ENCODE measurements at places on chromosomes 11 and 22. TPM values are rescaled to one million over a fixed set of nuclear protein-coding genes. Genes with fewer than 3 reads are reported as not detected.
A peak's percentile ranks its signal among the peaks of the same experiment; 100 is the strongest.

Gene POLR3H
- 25.0 TPM for total RNA-seq

Gene RABL2B
- 10.2 TPM for total RNA-seq

DNA sequence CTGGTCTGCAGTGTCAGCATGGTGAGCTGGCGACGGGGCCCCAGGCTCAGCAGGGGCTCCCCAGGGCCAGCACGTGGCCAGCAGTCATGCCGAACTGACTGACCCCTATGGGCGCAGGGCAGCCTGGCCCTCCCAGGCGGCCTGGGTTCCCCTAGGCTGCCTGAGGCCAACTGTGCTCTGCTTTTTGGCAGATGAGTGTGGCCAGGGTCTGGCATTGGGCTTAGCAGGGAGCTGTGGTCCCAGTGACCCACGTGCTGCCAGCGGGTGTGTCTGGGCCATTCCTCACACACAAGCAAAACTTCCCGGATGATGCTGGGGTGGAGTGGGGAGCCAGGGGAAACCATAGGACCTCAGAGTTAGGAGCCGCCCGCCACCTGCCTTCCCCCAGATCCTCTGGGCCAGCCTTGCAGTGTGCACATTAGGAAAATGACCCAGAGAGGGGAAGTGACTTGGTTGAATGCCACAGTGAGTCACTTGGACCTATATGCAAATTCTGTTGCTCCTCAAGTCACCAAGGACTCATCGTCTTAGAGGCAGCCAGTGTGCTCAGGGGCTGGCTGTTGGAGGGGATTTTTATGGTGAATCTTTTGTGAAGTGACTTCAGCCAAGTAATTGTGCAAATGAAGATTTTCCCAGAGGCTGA is 6.5 kb downstream of the ADORA2A start:
- DNase-seq: no peak

Gene OR52I2
- not detected for total RNA-seq

DNA sequence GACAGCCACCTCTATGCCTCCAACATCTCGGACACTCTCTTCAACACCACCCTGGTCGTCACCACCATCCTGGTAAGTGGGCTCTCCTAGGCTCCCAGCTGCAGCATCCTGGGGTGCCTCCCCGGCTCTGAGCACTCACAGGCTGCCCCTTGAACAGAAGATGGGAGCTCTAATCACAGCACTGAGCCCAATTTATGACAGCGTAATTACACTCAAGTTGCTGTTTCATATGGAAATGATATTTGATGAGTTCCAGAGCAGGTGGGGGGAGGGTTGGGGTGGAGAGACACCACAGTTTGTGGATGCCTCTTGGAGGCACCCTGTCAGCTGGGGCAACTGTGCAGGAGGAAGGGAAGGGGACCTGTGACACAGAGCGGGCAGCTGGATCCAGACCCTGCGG is 125.3 kb upstream of the TBCEL start:
- DNase-seq: no peak

Gene HPX
- total RNA-seq: 1.0 TPM

DNA sequence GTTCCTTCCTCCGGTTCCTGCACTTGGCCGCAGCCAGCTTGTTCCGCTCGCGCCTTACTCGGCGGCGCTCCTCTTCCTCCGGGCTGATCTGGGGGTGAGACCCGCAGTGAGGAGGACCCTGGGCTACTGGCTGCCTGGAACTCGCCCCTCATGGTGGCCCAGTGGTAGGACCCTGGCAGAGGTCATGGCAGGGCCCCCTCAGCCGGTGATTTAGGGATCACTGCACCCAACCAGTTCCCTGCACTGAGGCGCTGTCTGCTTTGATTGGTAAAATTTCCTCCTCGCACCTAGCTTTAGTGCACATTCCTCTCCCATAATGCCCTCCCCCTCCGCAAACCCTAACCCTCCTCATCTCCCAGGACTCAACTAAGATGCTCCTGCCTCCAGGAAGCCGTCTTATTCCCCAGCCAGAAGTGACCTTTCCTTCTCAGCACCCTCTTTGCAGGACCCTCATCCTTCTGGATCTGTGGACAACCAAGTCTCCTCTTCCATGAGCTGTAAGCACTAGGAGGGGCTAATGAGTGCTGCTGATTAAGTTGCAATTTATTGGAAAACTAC is 3.6 kb downstream of the CCDC85B start:
- DNase-seq: peak; percentile 73

Gene PLAAT2
- 0.47 TPM for total RNA-seq

Gene TEF
- 14.0 TPM for total RNA-seq

Gene APOL4
- 11.4 TPM for total RNA-seq

DNA sequence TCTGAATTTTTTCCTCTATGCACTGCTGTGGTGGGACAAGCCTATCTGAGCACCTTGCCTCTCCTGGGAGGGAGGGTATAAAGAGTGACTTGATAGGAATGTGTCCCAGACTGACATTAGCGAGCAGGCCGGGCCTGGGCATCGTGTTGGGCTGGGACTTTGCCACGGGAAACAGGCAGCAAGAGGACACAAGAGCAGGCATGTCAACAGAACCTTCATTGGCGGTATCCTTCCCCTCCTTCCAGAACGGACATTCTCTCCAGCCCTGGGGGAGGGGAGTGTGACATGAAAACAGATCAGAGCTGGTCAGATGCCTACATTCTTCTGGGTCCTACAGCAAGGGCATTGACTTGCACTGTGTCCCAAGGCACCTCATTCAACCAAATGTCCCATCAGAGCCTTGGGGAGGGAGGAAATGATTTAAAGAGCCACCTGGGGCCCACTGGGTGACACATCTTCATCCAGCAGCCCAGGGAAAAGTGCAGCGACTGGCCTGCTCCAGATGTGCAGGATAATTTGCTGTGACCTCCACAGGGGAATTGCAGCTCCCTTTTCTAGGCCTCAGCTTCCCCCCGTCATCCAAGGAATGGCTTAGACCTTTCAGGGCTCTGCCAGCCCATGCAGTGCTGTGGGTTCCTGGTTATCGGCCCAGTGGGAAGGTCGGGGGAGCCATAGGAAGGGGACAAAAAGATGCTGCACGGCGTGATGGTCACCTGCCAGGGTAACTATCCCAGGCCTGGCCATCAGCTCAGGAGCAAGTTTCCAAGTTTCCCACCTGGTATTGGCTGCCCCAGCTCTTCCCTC is 21.8 kb upstream of the UVRAG start:
- DNase-seq: no peak

- DNase-seq: peak; percentile 24
Observed at GRCh38 chr11:315051-315481, 1.2 kb downstream of the IFITM1 start.

Gene RASL10A
- total RNA-seq: 3.1 TPM

- DNase-seq: no peak
Observed at GRCh38 chr11:90391756-90392155, 168.9 kb upstream of the CHORDC1 start.

DNA sequence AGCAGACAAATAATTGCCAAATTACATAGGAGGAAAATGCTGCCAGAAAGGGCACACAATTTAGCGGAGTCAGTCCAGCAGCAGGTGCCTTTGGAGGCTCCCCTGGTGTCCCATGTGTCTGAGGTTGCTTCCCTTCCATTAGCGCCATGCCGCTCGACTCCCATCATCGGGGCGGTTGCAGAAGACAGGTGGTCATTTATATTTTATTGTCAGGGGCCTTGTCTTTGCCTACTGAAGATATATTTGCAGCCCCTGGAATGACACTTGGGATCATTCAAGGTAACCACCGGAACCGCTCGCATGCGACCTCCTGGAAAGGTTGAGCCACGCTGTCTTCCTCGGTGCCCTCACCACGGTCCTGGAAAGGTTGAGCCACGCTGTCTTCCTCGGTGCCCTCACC is 298.3 kb downstream of the TBC1D22A start:
- DNase-seq: no peak

- DNase-seq: no peak
Observed at GRCh38 chr11:34495724-34496377, 17.7 kb downstream of the ELF5 start.

Gene RDX
- total RNA-seq: 97.5 TPM

- no peak for DNase-seq
Observed at GRCh38 chr11:117793583-117793982, 3.4 kb downstream of the DSCAML1 start.

DNA sequence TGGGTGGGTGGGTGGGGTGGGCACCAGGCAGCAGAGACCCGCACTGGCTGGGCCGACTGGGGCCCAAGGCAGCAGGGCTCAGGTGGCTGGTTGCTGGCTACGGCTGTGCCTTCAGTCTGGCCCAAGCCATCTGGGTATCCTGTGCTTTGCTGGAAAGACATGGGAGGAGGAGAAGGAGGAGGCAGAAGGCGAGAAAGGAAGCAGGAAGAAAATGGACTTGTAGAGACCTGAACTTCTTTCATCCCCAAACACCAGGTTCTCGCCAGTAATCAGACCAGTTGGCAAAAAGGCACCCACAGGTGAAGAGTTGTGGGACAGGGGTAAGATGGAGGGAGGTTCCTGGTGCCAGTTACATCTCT is 78.8 kb downstream of the IGLL1 start:
- no peak for DNase-seq

DNA sequence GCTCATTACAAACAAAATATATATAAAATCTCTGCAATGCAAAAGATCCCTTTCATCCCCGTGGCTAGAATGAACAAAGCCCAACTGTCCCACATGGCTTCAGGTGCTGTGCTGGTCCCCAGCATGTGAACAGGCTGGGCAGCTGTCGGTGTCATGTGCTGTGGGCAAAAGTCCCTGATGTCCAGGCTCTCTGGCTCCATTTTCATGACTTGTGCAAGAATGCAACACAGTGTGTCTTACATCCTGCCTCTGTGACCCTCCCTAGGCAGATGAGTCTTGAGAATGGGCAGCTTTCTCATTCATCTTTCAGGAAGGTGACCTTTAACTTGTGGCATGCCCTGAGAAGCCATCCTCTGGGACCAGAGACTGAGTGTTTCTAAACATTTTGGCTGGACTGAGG is 14.5 kb downstream of the GUCD1 start:
- no peak for DNase-seq

DNA sequence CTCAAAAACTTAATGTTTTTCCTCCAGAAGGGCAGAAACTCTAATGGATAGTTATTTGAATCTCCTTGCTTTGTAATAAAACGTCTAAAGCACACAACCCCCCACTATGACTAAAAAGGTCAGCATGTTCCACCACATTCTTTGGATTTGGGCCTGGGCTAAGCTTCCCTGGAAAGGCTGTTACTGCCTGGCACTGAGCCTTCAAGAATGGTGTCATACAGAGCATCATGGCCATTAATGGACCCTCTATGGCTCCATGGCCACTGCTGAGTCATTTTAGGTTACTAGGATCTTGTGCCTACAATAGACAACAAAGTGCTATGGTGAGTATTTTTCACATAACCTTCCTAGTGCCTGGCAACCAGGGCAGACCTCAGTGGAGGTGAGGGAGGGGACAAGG is 242.6 kb upstream of the FAT3 start:
- peak; percentile 64 for DNase-seq

DNA sequence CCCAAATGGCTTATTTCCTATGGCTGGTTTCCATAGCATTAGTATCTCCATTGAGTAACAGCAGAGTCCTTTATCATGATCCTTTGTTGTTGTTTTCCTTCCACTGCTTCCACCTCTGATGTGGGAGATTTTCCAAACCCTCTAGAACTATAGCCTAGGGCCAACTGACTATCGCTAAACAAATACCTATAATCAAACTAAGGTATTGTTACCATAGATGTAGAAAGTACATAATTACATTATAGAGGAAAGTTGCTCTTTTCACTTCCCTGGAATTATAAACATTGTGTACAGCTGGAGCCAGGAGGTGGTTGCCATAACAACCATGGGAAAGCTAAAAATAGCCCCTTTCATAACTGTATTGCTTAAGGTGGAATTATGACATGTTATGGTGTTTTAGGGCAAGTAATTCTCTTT is 47.0 kb upstream of the ALKBH3 start:
- no peak for DNase-seq

Gene ZNF214
- total RNA-seq: 1.5 TPM

- no peak for DNase-seq
Observed at GRCh38 chr11:115362997-115363396, 141.2 kb downstream of the CADM1 start.

Gene RPL27A
- total RNA-seq: 577 TPM

DNA sequence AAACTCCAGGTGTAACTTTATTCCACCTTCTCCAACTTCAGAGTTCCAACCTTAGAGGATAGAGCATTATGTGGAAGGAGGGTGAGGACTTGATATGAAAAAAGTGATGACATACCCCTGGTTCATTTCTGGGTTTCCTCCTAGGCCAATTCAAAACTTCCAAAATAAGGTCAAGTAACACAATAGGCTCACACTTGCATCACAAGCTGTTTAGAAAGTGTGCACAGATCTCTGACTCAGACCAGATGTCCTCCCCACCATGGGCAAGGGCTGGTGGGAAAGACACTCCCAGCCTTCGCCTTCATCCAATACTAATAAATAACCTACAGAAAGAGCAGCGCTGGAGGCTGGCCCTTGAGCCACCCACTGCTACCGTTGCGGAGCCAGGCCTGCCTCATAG is 5.8 kb upstream of the BUD13 start:
- DNase-seq: no peak

- no peak for DNase-seq
Observed at GRCh38 chr22:28907311-28908008, 24.1 kb downstream of the ZNRF3 start.

Gene PRSS23
- total RNA-seq: 12.9 TPM

Gene TTC28
- total RNA-seq: 18.2 TPM

Gene MUC6
- not detected for total RNA-seq

DNA sequence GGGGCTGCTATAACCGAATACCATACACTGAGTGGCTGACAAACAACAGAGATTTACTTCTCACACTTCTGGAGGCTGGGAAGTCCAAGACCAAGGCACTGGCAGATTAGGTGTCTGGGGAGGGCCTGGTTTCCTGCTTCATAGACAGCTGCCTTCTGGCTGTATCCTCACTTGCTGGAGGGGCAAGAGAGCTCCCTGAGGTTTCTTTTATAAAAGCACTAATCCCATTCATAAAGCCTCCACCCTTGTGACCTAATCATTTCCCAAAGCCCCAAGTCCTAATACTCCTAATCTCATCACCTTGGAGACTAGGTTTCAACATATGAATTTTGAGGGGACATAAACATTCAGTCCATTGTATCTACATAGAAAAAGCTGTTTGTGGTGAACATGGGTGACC is 131.8 kb downstream of the KIRREL3 start:
- no peak for DNase-seq

- no peak for DNase-seq
Observed at GRCh38 chr22:28146401-28147314, 227.6 kb upstream of the PITPNB start.

- peak; percentile 78 for DNase-seq
Observed at GRCh38 chr11:62171261-62171723, 18.7 kb upstream of the SCGB1D1 start.

Gene FAM180B
- total RNA-seq: not detected

GRCh38 chr11:45355706-45356041 is 69.5 kb upstream of the SYT13 start:
- no peak for DNase-seq

Gene CHORDC1
- total RNA-seq: 37.6 TPM

DNA sequence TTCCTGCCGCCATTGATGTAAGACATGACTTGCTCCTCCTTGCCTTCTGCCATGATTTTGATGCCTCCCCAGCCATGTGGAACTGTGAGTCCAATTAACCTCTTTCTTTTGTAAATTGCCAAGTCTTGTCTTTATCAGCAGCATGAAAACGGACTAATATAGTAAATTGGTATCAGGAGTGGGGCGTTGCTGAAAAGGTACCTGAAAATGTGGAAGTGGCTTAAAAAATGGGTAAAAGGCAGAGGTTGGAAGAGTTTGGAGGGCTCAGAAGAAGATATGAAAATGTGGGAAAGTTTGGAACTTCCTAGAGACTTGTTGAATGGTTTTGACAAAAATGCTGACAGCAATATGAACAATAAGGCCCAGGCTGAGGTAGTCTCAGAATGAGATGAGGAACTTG is 89.7 kb downstream of the RSF1 start:
- no peak for DNase-seq

Gene UBQLNL
- total RNA-seq: 0.12 TPM
